ENCODE measurements at places on chromosomes 12 and 14. TPM values are rescaled to one million over a fixed set of nuclear protein-coding genes. Genes with fewer than 3 reads are reported as not detected.

DNA sequence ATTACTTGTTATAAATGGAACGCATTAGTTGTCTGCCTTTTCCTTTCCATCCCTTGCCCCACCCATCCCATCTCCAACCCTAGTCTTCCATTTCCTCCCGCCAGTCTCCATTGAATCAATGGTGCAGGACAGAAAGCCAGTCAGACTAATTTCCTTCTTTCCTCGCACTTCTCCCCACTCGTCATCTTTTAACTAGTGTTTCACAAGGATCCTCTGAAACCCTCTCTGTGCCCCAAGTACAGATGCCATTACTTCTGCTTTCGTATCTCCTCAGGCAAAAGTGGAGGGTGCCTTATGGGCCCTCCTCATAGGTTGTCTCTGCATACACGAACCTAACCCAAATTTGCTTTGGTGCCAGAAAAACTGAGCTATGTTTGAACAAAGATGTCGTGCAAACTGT lies 4.2 kb downstream of the DAZAP2 start:
- H3K4me1 ChIP-seq = peaks cover 72% of the 10 kb centered on the region
- DNase-seq = no peak
- H3K36me3 ChIP-seq = peaks cover 52% of the 10 kb centered on the region
- peak overlapping the region; percentile 4 for H3K27ac ChIP-seq

GRCh38 chr14:84042992-84043391 lies 1487.0 kb upstream of the FLRT2 start:
- no peak overlapping the region for H3K4me3 ChIP-seq
- no peaks in the 10 kb centered on the region for H3K36me3 ChIP-seq
- H3K4me1 ChIP-seq = no peaks in the 10 kb centered on the region
- no peaks in the 10 kb centered on the region for H3K27me3 ChIP-seq
- no peak for DNase-seq

- H3K27ac ChIP-seq = no peak overlapping the region
- H3K4me3 ChIP-seq = no peak overlapping the region
- DNase-seq = no peak
- no peaks in the 10 kb centered on the region for H3K4me1 ChIP-seq
- no peaks in the 10 kb centered on the region for H3K36me3 ChIP-seq
Measured at GRCh38 chr12:68853396-68854077, 45.6 kb downstream of the MDM2 start.

- peaks cover 27% of the 10 kb centered on the region for H3K4me1 ChIP-seq
- peak overlapping the region; percentile 79 for H3K27ac ChIP-seq
- H3K36me3 ChIP-seq = peaks cover 4% of the 10 kb centered on the region
- no peak for DNase-seq
Measured at GRCh38 chr12:1662761-1663439, 28.0 kb upstream of the ADIPOR2 start.

- H3K36me3 ChIP-seq = peaks cover 17% of the 10 kb centered on the region
- no peaks in the 10 kb centered on the region for H3K4me1 ChIP-seq
- H3K27ac ChIP-seq = no peak overlapping the region
- DNase-seq = no peak
- no peak overlapping the region for H3K4me3 ChIP-seq
Measured at GRCh38 chr12:95054206-95054605, 19.2 kb downstream of the NR2C1 start.

- peaks cover 3% of the 10 kb centered on the region for H3K27me3 ChIP-seq
- peak overlapping the region; percentile 76 for H3K27ac ChIP-seq
- H3K4me1 ChIP-seq = peaks cover 23% of the 10 kb centered on the region
- peak; percentile 86 for DNase-seq
- H3K4me3 ChIP-seq = no peak overlapping the region
- peaks cover 22% of the 10 kb centered on the region for H3K36me3 ChIP-seq
Measured at GRCh38 chr12:113322343-113322742, 12.6 kb downstream of the SLC8B1 start.

DNA sequence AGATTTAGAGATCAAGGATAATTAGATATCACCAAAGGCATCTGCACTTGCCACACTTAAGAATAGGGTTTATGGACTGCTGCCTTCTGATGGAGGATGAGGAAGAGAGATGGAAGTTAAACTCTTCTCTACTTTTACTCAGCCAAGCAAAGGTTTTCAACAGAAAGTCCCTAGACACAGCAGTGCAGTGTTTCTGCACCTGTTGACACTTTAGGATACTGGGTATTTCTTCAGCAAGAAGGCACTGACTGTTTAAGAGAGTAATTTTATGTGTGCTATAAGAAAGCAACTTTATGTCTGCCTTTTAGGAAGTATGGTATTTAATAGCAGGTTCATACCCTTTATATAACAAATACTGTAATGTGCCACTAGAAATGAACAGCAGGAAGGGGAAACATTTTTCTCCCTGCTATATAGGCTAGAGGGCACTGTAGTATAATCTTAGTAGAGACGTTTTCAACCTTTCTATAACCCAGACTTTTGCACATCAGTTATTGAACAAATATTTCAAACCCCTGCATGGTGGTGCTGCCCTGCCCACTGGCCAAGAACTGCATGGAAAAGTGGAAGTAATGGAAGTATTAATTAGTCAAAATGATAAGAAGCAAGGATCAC lies 225.0 kb upstream of the GRIP1 start:
- no peaks in the 10 kb centered on the region for H3K36me3 ChIP-seq
- no peaks in the 10 kb centered on the region for H3K4me1 ChIP-seq
- H3K4me3 ChIP-seq = no peak overlapping the region
- no peaks in the 10 kb centered on the region for H3K27me3 ChIP-seq

DNA sequence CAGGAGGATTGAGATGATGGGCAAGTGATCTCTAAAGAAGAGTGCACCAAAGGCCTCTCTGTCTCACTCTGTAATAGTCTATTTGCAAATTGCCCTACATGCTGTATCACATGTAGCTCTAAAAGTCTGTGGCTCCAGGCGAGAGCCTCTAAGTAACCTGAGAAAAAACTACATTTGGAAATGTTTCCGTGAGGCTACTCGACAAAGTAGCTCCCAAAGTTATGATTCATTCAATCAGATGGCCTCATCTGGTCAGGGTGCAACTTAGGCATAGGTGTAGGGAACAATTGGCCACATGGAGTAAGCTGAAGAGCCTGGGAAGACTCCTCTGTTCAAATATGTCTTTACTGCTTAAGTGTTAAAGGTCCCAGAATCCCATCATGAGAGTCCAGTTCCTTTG lies 155.4 kb upstream of the PLEKHG7 start:
- H3K4me1 ChIP-seq = no peaks in the 10 kb centered on the region
- H3K27me3 ChIP-seq = peaks cover 2% of the 10 kb centered on the region
- H3K36me3 ChIP-seq = no peaks in the 10 kb centered on the region
- no peak for DNase-seq
- H3K4me3 ChIP-seq = no peak overlapping the region
- no peak overlapping the region for H3K27ac ChIP-seq

DNA sequence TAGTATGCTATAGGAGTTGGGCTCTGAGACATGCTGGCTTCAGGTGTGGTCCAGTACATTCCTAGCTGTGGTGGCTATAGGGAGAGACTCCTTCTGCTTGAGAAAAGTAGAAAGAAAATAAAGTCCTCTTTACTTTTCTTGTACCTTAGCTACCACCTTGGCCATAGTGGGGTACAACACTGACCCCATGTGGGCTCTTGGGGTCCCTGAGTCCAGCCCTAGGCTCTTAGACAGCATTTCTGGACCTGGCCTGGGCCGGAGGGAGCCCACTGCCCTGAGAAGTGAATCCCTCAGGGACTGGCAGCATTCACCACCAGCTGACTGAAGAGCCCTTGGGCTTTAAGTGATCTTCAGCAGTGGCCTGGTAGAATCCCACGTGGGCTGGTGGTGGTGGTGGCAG lies 143.1 kb downstream of the SYT10 start:
- DNase-seq = no peak
- H3K36me3 ChIP-seq = no peaks in the 10 kb centered on the region
- no peak overlapping the region for H3K27ac ChIP-seq

DNA sequence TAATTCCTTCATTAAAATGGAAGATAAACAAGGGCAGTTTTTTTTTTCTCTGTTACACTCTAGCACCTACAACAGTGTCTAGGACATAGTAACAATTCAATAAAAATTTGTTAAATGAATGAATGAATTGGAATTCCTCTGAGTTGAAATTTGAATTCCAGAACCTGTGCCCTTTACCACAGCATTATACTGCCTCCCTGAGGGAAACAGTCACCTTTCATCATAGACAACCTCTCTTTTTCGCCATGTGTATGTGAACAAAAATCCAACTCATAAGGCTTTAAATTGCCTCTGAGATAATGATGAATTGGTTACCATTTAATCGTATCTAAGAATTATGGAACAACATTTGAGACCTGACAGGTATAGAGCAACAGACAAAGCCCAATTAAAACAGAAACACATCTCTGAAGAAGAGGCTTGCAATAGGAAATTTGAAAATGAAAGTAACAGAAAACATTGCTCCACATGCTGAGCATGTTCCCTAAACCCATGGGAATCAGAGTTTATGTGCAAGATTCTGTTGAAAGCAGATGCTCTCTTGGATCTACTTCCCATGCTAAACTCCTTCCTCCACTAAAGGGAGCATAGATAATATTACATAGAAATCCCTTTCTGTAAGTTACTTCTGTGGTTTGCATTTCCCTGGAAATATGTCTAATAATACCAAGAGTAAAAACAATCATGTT lies 657.8 kb downstream of the GALC start:
- H3K36me3 ChIP-seq = no peaks in the 10 kb centered on the region
- no peaks in the 10 kb centered on the region for H3K27me3 ChIP-seq
- no peaks in the 10 kb centered on the region for H3K4me1 ChIP-seq
- DNase-seq = no peak
- H3K27ac ChIP-seq = no peak overlapping the region

The KRT73 gene
- not detected for total RNA-seq

The OTX2 gene
- total RNA-seq = not detected

The CIROP gene
- not detected for total RNA-seq

The SLC17A8 gene
- total RNA-seq = not detected

The TAS2R31 gene
- 0.56 TPM for total RNA-seq

The PTCSC3 gene
- not detected for total RNA-seq

The TGM1 gene
- 1.4 TPM for total RNA-seq

Measured in HFFc6 (cell line).